T-helper 2 cell (primary cell): ENCODE measurements at places on chromosomes 3 and 15.

GRCh38 chr3:157128771-157129681 is 30.9 kb downstream of the CCNL1 start:
- no peak for DNase-seq

GRCh38 chr3:132788301-132788671 is 66.1 kb upstream of the NPHP3 start:
- no peak for DNase-seq

GRCh38 chr3:85709346-85709892 is 750.6 kb downstream of the CADM2 start:
- no peak for DNase-seq

GRCh38 chr15:40603935-40604334 is 9.9 kb downstream of the KNL1 start:
- no peak for DNase-seq

DNA sequence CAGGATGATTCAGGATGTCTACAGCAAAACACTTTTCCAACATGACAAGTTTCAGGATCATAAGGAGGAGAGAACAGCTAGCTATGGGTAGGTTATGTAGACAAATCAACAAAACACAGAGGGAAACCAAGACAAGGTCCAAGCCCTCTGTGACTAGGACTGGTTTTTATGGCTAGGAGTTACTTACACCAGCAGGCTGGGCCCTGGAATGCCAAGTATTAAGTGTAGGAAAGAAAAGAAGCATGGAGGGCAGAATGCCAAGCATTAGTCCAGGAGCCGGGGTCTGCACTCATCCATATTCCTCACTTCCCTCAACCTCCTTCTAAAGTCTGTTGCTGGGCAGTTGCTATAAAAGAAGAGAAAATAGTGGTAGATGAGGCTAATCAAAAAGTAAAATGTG is 35.3 kb upstream of the PPP2R3A start:
- DNase-seq, result no peak

DNA sequence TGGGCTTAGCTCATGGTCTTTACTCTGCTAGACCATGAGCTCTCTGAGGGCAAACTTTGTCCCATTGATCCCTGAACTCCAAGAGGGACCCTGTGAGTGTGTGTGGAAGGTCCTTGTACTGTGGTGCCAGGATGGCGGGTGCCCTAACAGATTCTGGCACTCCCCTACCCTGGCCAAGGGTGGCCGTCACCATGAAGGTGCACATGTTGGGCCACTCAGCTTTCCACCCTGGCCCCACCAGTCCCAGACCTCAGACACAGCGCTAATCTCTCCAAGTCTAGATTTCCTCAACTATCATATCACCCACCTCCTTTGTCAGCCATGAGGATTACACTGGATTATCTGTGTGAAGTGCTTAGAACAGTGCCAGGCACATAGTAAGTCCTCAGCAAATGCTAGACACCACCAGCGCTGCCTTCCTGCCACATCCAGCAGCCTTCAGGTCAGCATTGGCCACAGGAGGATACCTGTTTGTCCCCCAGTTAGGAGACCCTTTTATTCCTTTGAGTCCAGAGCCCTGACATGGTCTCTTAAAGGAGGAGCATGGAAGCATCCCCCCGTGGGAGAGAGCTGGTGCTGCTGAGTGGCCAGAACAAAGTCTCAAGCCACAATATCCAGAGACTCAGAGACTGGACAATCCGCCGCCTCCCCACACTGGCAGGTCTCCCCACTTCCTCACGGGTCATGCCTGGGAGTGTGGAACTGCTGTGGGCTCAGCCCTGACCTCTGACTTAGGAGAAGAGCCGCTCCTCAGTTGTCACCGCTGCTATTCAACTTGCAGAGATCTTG is 44.5 kb upstream of the SLCO2A1 start:
- DNase-seq, result no peak

DNA sequence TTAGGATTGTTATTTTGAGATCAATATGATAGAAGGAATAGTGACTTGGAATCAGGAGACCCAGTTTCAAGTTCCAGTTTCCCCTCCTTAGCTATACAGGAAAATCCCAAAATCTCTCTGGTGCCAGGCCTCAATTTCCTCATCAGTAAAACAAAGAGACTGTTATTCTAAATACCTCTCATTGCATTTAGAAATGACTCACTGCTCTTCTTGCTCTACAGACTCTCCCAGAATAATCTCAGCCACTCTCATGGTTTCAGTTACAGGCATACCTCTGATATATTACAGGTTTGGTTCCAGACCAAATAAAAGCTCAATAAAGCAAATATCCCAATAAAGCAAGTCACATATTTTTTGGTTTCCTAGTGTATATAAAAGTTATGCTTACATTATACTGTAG is 28.3 kb downstream of the IMPG2 start:
- DNase-seq, result no peak

GRCh38 chr3:152672320-152672649 is 162.6 kb upstream of the P2RY1 start:
- no peak for DNase-seq

GRCh38 chr3:13650210-13651056 is 101.5 kb downstream of the FBLN2 start:
- DNase-seq, result peak; percentile 64
